ENCODE measurements at places on chromosomes 6 and 20.

- no peak for DNase-seq
Observed at GRCh38 chr6:36118550-36119107, 11.7 kb upstream of the MAPK13 start.

DNA sequence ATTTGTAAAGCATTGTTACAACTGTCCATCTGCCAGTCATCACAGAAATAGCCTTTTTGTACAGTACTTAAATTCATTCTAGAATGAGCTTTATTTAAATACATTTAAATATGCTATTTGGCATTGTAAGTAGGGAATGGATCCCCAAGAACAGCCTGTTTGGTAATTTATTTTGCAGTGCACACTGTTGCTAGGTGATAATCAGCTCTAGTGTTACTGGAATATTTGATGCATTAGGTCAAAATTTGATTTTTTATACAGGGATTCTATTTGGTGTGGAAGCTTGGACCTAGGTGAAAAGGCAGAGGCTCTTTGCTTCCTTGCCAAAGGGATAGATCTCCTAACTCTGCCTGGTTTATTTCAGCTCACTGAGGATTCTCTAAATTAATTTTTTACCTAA is 593.7 kb downstream of the EPM2A start:
- DNase-seq = no peak

DNA sequence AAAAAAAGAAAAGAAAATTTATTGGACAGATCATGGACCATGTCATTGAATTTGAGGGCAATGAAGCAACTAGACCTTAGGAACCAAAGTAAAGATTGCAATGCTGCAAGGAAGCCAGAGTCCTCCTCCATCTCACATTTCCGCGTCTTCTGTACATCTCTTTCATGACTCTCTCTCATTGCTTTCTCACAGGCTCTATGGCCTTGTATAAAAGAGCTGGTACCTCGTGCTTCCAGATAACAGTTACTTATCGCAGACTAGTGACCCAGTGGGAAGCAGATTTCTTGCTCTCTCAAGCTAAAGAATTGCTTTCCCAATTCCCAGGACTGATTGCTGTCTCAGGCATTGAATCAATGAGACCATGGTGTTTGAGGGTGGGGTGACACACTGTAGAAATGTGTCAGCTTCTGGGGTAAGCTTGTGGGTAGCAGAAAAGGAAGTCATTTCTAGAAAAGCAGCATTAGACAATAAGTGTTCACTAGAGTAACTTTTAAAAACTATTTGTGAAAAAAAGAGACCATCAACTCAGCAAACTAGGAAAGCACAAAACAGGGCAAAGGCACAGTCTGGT is 635.3 kb downstream of the UTRN start:
- no peak for DNase-seq

- no peak for DNase-seq
Observed at GRCh38 chr6:14383393-14384174, 266.0 kb downstream of the CD83 start.

GRCh38 chr6:108592371-108593337 is 31.9 kb downstream of the FOXO3 start:
- DNase-seq = peak; percentile 46

GRCh38 chr6:126477678-126478077 is 137.8 kb downstream of the CENPW start:
- DNase-seq = no peak

- DNase-seq = no peak
Observed at GRCh38 chr6:55969526-55969925, 94.1 kb upstream of the BMP5 start.

- DNase-seq = no peak
Observed at GRCh38 chr20:61696181-61696735, 369.4 kb downstream of the TAF4 start.

DNA sequence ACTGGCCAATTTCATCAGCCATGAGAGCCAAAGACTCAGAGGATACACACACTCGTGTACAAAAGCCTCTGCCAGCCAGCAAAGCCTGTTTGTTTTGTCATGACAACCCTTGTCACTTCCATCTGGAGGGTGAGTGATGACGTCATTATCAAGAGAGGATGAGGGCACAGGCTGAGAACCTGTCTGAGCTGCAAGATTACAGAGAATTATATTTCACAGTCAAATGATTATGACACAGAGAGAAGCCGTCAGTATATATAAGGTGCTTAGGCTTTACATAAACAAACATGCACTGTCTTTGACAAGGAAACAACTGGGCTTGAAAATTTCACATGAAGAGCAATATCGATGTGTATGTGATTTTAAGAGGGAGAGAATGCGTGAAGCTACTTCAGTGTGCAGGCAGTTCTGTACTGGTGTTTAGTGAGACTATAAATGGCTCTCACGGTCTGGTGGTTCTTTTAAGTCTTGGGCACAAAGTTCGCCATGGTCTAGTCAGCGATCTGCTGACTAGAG is 36.5 kb upstream of the BCLAF1 start:
- peak; percentile 33 for DNase-seq

- DNase-seq = peak; percentile 16
Observed at GRCh38 chr6:108353853-108354252, 59.0 kb downstream of the AFG1L start.

- DNase-seq = no peak
Observed at GRCh38 chr20:56160956-56161355, 87.6 kb upstream of the MC3R start.

GRCh38 chr6:109105681-109106080 is 10.4 kb downstream of the CEP57L1 start:
- no peak for DNase-seq

DNA sequence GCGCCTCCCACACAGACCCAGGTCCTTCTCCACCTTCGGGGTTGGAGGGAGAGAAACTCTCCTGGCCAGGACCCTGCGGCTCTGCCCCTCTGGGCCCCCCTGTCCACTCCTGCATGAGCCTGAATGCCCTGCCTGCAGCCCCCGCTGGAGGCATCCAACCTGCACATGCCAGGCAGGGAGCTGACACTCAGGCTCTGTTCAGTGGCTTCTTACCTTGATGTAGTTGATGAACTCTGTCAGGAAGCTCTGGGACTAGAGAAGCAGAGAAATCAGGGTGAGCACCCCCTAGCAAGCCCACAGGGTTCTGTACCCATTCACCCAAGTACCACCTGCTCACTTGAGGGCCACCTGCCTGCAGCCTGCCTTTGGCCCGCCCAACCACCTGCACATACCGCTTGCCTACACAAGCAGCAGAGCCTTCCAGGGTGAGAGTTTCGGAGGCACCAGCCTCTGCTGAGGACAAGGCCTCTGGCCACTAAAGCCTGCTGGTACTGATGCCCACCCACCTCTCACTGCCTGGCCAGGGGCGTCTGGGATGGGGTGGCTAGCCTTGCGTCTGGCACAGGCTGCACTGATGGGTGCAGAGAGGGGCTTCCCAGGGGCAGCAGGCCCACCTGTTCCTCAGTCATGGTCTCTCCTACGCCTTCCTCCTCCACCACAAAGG is 9.7 kb downstream of the DDRGK1 start:
- no peak for DNase-seq

DNA sequence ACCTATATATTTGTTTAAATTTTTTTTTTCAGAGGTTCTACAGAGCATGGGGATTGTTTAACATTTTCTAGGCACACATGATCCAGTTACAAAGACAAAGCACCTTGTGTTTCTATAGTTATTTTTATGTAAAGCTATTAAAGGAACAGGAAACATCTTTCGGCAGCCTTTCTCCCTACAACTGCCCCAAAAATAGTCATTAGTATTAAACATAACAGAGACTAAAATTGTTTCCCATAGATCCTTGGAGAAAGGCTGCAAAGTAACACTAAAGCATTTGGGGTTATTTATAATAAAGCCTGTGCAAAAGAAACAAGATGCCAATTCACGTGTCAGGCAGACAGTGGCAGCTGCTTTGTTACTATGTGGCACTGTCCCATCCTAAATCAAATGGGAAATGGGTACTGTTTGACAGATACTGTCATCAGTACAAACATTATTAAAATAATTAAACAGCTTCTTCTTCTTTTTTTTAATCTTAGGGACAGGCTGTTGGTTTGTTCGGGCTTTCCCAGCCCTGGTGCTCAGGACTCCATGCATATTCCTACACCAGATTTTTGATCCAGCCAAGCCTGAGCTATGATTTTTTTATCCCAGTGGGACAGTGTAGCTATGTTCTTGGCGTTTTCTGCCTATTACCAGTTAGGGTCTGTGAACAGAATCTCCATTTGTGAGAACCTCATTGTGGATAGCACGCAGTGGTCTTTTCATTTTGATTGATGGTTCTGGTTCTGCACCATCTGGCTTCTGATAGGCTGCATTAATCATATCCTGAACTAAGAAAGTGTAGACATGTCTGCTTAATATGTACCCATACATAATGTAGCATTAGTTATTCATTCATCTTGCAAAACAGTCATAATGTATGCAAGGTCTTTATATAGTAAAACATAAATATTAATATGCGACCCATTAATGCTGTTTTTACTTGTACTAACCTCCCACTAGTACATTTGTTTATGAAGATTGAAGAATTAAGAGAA is 460.4 kb upstream of the SOX4 start:
- DNase-seq = peak; percentile 11

DNA sequence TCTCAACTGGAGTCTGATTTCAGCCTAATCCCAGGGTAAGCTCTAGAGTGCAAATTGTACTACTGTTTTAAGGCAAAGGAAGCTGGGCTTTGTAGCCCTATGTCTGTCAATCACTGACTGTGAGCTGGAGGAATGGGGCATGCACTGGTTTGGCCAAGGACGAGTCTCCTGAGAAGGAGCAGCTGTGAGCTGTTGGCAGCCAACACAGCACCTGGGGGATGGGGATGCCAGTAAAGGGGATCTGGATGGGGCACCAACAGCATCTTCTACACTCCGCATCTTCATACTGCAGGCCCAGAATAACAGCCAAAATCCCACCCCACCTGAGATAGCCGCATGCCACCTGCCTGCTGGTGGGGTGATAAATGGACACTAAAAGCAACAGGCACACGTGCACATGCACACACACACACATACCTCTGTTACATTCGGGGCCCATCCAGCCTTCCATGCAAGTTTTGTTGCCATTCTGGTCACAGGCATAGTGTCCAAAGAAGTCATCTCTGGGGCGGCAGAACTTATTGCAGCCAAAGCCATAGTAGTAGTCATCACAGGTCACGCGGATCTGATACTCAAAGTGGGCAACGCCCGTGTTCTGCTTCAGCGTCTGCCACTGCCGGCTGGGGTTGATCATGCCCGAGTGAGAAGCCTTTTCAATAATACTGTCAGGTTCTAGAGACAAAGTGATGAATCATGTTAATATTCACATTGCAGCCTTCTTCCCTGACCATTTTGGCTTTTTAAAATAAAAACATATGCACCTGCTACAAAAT is 15.6 kb downstream of the JAG1 start:
- DNase-seq = no peak

DNA sequence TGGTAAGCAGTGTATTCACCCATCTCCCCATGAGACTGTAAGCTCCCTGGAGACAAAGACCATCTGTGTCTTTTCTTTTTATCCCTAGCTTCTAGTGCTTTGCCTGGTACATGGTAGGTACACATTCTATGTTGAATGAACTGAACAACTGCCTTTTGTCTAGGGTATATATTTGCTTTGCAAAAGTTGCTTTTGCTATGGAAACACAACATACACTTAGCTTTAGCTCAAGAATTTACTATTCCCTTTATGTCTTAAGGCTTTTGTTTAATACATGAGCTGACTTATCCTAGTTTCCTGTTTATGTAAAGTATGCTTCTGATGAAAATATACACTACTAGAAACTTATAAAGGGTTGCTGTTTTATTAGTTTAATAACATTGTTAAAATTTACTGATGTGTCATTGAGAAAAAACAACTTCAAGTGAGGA is 198.2 kb downstream of the PRL start:
- DNase-seq = peak; percentile 33

DNA sequence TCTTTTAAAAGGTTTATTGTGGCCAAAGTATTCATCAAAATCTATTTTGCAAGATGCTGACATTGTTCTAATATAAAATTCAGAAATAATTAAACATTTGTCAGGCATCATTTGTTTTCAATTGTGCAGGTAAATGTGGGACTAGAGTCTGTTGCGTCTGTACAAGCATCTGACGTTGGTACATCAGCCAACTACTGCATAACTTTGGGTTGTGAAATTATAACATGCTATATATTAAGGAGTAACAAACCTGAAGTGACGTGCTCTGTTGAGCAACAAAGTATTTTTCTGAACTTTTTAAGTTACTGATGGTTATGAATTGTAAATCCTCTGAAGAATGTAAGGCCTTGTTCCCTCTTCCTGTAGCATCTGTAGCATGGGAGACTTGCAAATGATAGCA is 66.0 kb downstream of the RNF182 start:
- no peak for DNase-seq

DNA sequence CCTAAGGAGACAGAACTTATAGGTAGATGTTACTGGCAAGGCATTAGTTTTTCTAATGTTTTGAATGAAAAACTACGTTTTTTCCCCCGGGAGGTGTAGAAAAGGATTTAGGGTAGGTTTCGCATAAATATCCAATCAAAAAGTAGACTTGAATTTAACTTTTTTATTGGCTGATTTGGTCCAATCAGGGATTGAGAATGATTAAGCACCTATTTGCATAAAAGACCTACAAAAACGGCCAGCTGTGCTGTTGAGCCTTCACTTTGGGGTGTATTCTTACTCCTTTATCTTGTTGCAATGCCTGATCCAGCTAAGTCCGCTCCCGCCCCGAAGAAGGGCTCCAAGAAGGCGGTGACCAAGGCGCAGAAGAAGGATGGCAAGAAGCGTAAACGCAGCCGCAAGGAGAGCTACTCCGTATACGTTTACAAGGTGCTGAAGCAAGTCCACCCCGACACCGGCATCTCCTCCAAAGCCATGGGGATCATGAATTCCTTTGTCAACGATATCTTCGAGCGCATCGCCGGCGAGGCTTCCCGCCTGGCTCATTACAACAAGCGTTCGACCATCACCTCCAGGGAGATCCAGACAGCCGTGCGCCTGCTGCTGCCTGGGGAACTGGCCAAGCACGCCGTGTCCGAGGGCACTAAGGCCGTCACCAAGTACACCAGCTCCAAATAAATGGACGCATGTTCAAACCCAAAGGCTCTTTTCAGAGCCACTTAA is 113.5 kb upstream of the BTN3A2 start:
- peak; percentile 96 for DNase-seq

GRCh38 chr6:32566957-32567356 is 22.7 kb downstream of the HLA-DRB1 start:
- no peak for DNase-seq

DNA sequence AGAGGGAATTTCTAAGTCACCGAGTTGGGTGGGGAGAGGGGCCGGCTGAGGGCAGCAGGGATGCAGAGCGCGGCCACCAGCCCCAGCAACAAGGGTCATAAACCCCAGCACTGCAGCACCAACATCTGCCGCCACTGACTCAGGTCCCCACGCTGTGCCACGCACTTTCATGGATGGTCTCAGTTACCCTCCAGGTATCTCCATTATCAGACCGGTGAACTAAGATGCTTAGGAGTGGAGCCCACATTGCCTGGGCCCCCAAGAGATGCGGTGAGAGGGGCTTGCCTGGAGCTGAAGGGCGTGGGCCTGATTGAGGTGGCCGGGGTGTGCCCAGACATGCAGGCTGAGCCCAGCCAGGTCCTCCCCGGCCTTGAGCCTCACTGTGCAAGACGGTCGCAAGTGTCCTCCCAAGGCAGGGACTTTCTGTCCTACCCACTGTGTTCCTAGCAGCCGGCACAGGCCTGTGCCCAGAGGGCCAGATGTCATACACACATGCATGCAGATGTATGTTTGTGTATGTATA is 19.3 kb downstream of the RBM38 start:
- DNase-seq = no peak

GRCh38 chr20:462199-462991 is at the start of gene TBC1D20:
TSS of gene TBC1D20 (minus strand) at chr20:462533. CDS start at chr20:462405, 128 bp downstream.
- peak; percentile 87 for DNase-seq

GRCh38 chr6:41047745-41048732 is 5.0 kb upstream of the APOBEC2 start:
- DNase-seq = no peak

- DNase-seq = peak; percentile 65
Observed at GRCh38 chr6:157954150-157955117, 27.2 kb upstream of the SYNJ2 start.

GRCh38 chr6:5626727-5627426 is 365.6 kb downstream of the FARS2 start:
- no peak for DNase-seq

All from fibroblast of pulmonary artery (primary cell).